GOT3 (cell line): ENCODE measurements at places on chromosomes 1 and 21.

DNA sequence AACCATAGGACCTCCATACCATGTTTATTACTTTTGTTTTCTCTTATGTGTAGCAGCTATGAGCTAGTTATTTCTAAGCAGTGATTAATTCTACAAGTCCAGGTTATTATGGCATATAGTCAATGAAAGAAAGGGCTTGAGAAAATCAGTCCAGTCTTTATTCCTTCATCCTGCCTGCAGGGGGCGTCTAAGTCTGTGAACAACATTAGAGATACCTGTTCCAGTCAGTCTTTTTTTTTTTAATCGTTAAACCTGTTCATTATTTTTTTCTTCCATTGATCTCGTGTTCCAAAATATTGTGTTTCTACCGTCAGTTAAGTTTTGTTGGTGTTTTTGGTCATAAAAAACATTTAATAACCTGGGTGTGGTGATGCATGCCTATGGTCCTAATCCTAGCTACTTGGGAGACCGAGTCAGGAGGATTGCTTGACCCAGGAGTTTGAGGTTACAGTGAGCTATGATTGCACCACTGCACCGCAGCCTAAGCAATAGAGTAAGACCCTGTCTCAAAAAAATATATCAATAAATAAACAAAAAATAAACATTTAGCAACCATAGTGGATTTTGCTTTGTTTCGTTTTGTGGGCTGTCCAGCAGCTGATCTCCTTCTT lies 29.4 kb upstream of the CD2 start:
- DNase-seq = no peak

DNA sequence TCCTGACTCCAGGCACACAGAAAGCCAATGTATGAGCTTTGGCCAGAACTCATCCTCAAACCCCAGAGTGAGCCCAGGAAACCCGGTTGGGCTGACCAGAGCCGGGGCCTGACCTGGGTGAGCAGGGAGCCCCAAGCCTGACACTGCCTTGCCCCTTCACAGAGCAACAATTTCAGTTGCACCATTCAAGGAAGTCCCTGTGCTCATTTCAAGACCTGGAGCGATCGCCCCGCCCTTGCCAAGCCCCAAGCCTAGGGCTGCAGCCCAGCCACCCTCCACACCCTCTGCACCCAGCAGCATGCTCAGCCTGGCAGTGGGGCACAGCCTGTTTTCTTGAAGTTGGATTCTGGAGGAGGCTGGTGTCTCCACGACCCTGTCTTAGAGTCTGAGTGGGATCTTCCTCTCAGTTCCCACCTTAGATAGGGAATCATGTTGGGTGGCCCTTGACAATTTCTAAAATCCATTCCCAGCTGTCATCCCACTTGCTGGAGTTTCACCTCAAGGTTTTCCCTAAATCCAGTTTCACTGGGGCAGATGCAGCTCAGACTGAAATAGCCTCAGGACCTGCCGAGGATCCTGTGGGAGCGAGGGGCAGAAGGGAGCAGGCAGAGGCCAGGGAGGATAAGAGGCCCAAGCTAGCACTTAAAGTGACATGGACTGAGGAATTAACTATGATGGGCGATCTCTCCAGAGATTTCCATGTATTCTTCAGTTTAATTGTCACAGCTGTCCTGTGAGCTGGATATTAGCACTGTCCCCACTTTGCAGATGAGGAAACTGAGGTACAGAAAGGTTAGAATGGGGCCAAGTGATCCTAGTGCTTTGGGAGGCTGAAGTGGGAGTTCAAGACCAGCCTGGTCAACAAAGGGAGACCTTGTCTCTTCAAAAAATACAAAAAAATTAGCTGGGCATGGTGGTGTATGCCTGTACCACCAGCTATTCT lies 2.5 kb downstream of the NBL1 start:
- DNase-seq = no peak

GRCh38 chr1:119893238-119893791 lies 3.0 kb downstream of the ADAM30 start:
- DNase-seq = no peak

GRCh38 chr1:35587736-35588135 lies 14.6 kb downstream of the TFAP2E start:
- DNase-seq = no peak

GRCh38 chr1:203537806-203538464 lies 44.0 kb downstream of the OPTC start:
- DNase-seq = no peak

DNA sequence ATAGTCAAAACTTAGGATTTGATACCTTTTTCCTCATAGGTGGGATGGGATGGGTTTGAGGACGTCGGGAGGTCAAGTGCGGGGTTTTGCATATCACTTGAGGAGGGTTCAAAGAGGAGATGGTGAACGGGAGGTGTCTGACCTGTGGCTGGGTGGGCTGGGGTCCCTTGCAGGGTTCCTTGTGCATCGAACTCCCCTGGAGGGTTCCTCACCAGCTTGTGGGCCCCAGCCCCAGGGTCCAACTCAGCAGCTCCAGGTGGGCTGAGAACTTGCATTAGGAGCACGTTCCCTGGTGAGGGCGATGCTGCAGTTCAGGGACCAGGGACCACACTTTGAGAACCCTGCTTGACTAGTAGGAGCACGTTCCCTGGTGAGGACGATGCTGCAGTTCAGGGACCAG lies 23.2 kb downstream of the TRPM2 start:
- no peak for DNase-seq

- no peak for DNase-seq
Observed at GRCh38 chr1:234691567-234691966, 81.6 kb upstream of the IRF2BP2 start.

DNA sequence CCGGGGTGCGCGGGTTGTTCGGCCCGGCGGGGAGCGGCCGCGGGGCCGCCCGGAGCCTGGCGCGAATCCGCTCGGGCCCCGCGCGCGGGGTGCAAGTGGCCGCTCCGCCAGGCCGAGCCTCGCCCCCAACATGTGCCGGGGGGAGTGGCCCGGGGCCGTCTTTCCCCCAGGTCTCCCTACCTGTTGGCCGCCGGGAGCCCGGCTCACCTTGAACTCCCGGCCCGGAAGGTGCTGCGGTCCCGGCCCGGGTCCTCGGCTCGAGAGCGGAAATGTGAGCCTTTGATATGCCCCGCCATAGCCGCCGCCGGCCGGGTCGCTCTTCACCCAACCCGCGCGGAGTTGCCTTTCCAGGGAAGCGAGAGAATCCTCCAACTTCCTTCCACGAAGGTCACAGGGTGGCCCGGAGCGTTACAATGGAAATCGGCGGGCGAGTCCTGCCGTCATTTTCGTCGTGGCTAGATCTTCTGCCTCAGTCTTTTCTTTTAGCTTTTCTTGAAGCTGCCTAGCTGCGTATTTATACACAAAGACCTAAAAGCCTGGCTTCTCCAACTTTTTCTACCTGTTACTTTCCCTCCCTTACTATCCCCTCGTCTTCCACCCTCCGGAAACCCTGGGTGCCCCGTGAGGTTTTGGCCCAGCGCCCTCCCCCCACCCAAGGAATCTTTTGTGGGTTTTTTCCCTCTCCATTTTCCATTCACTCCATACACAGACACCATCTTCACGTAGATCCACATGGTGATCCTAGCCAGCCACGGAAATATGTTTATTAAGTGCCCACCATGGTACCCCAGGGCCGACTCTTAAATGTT lies 867 bp downstream of the PTGFRN start:
- DNase-seq = no peak

- no peak for DNase-seq
Observed at GRCh38 chr1:156366378-156367166, 2.4 kb upstream of the RHBG start.

- DNase-seq = no peak
Observed at GRCh38 chr1:214192825-214193643, 87.9 kb upstream of the SMYD2 start.

GRCh38 chr1:175947771-175948170 lies 204.4 kb upstream of the TNR start:
- DNase-seq = no peak

- no peak for DNase-seq
Observed at GRCh38 chr1:43868741-43869067, 64.9 kb upstream of the ARTN start.

- peak; percentile 22 for DNase-seq
Observed at GRCh38 chr21:31098576-31099005, 60.3 kb upstream of the KRTAP19-8 start.
